D721Med (cell line): ENCODE measurements at places on chromosomes 13 and 19.
A peak's percentile ranks its signal among the peaks of the same experiment; 100 is the strongest.

- DNase-seq, result no peak
These were observed 62.4 kb downstream of the MBNL2 start for GRCh38 chr13:97284558-97284957.

DNA sequence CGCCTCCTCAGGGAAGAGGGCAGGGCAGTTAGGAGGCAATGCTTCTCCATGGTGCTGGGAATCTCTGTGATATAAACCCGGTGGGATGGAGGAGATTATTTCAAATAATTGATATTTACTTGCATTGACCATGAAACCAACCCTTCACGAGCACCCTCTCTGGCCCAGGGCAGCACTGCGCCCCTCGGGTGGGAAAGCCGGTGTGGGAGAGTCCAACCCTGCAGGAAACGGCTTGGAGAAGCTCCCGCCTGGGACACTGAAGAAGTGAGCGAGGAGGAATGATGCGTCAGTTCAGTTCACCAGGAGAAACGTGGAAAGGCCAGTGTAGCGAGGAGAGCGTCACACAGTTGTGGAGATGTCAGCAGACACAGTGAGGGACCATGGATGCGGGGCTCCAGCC lies 99.9 kb downstream of the COL4A2 start:
- DNase-seq, result no peak

DNA sequence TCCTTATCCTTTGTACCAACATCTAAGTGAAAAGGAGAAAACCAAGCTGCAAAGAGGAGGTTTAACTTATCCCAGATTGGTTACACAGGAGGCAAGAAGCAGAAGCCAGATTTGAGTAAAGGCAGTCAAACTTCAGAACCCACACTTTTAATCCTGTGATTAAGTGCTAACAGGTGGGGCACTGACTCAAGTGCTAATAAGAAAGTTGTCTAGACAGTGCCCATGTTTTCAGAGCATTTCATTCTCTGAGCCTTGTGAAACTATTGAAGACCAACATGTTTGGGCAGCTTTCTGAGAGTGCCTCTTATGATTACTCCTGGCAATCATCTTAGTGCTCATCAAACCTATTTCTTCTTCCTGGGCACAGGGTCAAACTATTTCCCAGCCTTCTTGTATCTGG lies 380.8 kb downstream of the KCNRG start:
- no peak for DNase-seq

DNA sequence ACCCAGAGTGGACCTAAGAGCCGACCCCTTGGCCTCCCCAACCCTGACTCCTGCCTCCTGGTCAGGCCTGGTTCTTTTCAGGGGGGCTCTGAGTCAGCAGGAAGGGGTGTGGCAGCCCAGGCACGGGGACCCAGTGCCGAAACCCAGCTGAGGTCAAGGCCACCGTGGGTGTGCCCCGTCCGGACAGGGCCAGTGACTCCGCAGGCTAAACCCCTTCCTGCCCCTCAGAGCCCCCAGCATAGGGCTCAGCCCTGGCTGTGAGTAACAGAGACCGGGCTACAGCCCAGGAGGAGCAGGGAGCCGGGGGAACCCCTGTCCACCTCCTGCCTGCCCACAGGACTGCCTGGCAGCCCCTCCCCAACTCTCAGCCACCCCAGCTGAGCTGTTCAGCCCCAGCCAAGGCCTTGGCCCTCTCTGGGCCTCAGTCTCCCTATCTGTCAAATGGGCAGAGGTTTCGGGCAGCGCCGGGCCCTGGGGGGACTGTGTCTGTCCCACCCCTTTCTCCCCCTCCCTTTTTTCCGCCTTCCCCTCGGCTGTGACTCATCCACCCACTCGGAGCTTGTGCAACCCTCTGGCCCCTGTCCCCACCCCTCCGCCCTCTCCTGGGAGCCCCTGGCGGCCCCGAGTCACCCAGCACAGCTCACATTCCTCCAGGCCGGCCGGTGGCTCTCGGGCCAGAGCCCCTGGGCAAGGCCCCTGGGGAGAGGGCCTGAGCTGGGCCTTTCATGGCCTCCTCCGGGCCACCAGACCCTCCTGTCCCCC lies 8.6 kb downstream of the ZBTB7A start:
- DNase-seq, result no peak

DNA sequence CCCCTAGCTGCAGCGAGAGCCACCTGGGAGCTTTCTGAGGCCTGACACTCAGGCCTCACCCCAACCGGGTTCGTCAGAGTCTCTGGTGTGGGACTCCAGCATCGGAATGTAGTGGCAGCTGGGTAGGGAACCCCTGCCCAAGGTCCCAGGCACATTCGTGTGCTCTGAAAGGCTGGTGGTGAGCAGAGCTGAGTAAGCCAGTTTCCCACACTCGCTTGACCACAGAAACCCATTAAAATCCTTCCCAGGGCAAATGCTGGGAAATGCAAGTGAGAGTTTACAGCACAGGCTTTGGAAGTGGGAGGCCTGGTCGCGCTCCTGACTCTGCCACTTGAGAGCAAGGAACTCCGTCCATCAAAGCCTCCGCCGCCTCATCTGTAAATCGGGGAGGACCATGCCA lies 4.2 kb downstream of the TRAPPC6A start:
- DNase-seq, result no peak

GRCh38 chr13:99064624-99065234 lies 86.9 kb upstream of the DOCK9 start:
- no peak for DNase-seq

DNA sequence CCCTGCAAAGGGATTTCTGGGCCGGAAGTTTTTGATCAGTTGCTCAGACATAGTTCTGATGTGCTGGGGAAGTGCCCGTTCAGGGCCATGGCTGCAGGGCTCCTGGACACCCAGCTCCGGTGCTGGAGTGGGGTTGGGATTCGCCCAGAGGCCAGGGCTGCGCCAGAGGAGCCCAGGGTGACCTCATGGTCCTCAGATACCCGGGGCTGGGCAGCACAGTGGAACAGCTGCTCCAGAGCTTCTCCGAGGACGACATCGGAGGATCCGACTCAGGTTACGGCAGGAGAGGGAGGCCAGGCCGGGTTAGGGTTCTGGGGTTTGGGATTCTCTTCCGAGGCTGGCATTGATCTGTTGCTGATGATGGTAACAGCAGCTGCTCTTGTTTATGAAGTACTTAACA lies 20.9 kb downstream of the CARM1 start:
- no peak for DNase-seq

- DNase-seq, result no peak
These were observed 49.6 kb downstream of the MRPL57 start for GRCh38 chr13:21225841-21226581.

DNA sequence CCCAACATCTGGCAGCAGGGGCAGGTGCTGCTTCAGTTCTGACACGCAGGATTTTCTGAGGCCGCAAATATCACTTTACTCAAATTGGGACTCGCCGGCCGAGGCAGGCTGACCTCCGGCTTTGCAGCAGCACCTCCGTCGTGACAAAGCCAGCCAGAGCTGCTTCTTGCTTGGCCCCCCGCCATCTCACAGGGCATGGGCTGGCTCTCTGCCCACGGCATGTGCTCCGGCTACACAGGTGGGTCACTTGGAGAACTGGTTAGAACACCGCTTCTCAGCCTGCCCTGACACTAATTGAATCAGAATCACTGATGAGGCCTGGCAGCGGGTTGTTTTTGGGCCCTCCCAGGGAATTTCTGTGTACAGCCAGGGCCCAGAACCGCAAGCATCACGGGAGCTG lies 112.3 kb downstream of the SLC7A1 start:
- no peak for DNase-seq

- no peak for DNase-seq
These were observed 3.2 kb upstream of the ERVV-1 start for GRCh38 chr19:53010494-53010893.

- peak; percentile 96 for DNase-seq
These were observed at the start of the genes ATF5 and NUP62 for GRCh38 chr19:49929121-49929610. Gene ATF5, plus strand, starts transcription at chr19:49929205. Its CDS starts 1,646 bp downstream, at chr19:49930851. Gene NUP62, minus strand, starts transcription at chr19:49929504. Its CDS starts 19,697 bp downstream, at chr19:49909807.

- no peak for DNase-seq
These were observed 6.2 kb downstream of the ZNF444 start for GRCh38 chr19:56147307-56147706.

- DNase-seq, result no peak
These were observed 174.4 kb upstream of the SPRY2 start for GRCh38 chr13:80515296-80515695.

DNA sequence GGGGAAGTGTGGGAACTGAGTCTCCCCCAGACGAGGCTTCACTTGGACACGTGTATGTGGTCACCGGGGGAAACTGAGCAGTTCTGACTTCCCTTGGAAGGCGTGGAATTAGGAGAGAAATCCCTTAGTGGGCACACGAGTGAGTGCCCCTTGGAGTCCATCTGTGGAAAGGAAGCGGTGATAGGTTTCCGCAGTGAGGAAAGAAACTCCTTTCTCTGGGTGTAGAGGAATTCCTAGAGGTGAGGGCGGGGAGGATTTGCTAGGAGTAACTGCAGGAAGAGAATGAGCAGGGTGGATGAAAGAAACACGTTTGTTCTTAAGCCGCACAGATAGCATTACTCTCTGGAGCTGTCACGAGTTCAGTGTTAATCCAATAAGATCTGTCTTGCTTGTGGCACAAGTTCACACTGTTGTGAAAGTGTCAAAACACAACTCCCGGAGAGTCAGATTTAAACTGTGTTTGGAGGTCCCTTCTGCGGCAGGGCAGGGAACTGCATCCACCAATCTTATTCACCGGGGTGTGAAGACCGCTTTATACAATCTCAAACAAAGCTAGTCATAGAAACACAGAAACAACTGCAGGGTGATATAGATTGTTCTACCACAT lies 1.2 kb downstream of the KL start:
- no peak for DNase-seq

- no peak for DNase-seq
These were observed 136.7 kb downstream of the IRS2 start for GRCh38 chr13:109649713-109650112.

DNA sequence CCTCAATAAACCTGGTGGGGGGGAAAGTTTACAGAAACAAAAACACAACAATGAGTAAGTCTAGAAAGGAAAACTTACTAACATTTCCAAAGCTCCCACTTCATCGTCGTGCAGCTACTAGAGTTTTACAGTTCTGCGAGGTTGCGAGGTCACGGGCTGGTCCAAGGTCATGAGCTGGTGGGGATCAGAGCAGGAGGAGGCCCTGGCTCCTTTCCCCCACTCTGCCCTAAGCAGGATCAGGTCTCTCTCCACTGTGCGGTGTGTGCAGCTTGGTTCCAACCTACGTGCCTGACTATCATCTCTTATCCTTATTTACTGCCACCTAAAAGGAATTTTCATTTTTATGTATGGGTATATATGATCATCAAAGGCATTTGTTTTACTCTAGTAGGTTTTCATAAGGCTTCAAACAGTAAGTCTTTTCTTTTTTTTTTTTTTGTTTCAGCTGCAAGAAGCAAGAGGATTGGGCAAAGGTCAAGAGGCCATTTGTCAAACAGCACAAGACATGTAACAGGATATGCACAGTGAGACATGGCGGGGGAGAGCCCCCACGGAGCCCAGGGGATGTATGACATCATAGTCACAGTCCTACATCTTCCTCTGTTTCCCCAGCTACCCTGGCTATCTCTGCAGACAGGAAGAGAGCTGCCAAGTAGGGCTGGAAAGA lies 76.6 kb upstream of the POMP start:
- no peak for DNase-seq

- no peak for DNase-seq
These were observed 9.6 kb upstream of the GPR183 start for GRCh38 chr13:99316657-99317256.

DNA sequence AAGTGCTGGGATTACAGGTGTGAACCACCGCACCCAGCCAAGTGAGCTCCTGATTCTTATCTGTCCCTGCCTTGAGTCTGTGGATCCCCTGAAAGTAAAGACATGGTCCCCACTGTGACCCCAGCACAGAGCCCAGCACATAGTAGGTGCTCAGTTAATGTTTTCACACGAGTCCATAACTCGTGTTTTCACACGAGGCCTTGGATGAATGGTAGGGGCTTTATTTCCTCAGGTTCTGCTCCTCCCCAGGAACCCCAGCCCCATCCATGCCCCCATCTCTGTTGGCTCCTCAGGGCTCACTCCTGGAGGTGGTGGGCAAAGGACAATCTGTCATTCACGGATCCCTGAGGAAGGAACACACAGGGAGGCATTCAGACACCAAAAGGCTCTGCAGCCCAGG lies 23.6 kb upstream of the PDE4C start:
- no peak for DNase-seq

DNA sequence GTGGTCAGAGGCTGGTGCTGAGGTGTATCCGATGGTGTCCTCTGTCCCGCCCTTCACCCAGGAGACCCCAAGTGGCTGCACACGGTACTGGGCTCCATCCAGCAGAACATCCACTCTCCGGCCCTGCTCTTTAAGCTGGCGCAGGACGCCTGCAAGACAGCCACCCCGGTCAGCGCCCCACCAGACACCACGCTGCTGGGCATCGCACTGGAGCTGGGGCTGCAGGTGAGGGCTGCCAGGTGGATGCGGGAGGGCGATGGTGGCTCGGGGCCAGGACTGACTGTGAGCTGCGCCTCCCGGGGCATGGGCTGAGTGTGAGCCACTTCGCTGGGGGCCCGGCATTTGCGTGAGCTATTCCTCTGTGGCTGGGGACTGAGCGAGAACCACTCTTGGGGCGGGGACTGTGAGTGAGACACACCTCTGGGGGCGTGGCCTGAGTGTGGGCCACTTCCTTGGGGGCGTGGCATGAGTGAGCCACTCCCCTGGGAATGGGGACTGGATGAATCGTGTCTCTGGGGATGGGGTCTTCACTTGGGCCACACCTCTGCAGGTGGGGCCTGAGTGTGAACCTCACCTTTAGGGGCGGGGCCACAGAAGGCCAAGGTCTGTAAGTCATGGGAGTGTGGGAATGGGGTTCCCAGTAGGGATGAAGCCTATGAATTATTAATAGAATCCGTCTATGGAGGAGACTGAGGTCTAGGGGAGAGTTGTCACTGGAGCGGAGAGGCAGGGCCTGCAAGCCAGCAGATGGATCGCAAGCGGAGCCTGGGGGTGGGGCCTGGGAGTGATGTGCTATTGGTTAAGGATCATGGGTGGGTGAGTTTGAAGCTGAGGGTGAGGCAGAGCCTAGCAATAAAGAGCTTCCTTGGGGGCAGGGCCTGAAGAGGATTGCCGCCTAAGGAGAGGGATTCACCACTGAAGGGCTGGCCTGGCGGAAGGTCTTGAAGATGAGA lies 30.5 kb downstream of the ZSWIM4 start:
- DNase-seq, result no peak

GRCh38 chr19:1853295-1854038 lies 5.2 kb upstream of the REXO1 start:
- no peak for DNase-seq

GRCh38 chr19:14028901-14029300 lies 953 bp downstream of the RLN3 start:
- DNase-seq, result peak; percentile 54

GRCh38 chr13:71430681-71431080 lies 436.3 kb downstream of the DACH1 start:
- no peak for DNase-seq

GRCh38 chr13:44287958-44288357 lies 85.7 kb upstream of the SERP2 start:
- DNase-seq, result no peak

- DNase-seq, result no peak
These were observed 276.1 kb downstream of the ITGBL1 start for GRCh38 chr13:101728615-101729014.

GRCh38 chr13:51532736-51533197 lies 51.5 kb upstream of the WDFY2 start:
- no peak for DNase-seq

- DNase-seq, result no peak
These were observed 11.1 kb upstream of the UQCR11 start for GRCh38 chr19:1616396-1616795.
